Neural cell (in vitro differentiated cells): ENCODE measurements at places on chromosomes 2 and 18. TPM values are rescaled to one million over a fixed set of nuclear protein-coding genes. Genes with fewer than 3 reads are reported as not detected.

SLC38A11 gene
- polyA plus RNA-seq, result not detected in 2 replicates

CRACDL gene
- 0.85 and 1.6 TPM in 2 replicates for polyA plus RNA-seq

LPIN1 gene
- polyA plus RNA-seq, result 44.3 and 47.5 TPM in 2 replicates

ATOH8 gene
- 0.92 and 1.6 TPM in 2 replicates for polyA plus RNA-seq

FBLN7 gene
- polyA plus RNA-seq, result 0.50 TPM in 1 of 2 replicates, not detected in the other

SP110 gene
- not detected in 2 replicates for polyA plus RNA-seq

C2orf78 gene
- polyA plus RNA-seq, result not detected in 2 replicates

LYG2 gene
- not detected in 2 replicates for polyA plus RNA-seq

ACTG2 gene
- polyA plus RNA-seq, result 0.67 and 1.6 TPM in 2 replicates

CRYGD gene
- polyA plus RNA-seq, result not detected in 2 replicates

FAM161A gene
- polyA plus RNA-seq, result 12.0 and 17.5 TPM in 2 replicates

PSMA8 gene
- polyA plus RNA-seq, result not detected in 2 replicates

PLCD4 gene
- 4.9 and 9.3 TPM in 2 replicates for polyA plus RNA-seq

CD302 gene
- polyA plus RNA-seq, result not detected in 2 replicates

C2orf66 gene
- polyA plus RNA-seq, result 1.4 and 2.4 TPM in 2 replicates

RESP18 gene
- polyA plus RNA-seq, result not detected in 2 replicates

ADCYAP1 gene
- 0.98 and 1.2 TPM in 2 replicates for polyA plus RNA-seq

CYP27C1 gene
- 0.84 and 2.3 TPM in 2 replicates for polyA plus RNA-seq

PROM2 gene
- polyA plus RNA-seq, result 2.2 and 2.3 TPM in 2 replicates

EXOC6B gene
- 22.6 and 23.4 TPM in 2 replicates for polyA plus RNA-seq

ZSWIM2 gene
- polyA plus RNA-seq, result 0.86 TPM in 1 of 2 replicates, not detected in the other

AGPS gene
- polyA plus RNA-seq, result 29.9 and 31.0 TPM in 2 replicates

FAM124B gene
- polyA plus RNA-seq, result not detected in 2 replicates

GALR1 gene
- polyA plus RNA-seq, result 0.11 and 0.14 TPM in 2 replicates

ALMS1 gene
- 12.2 and 20.5 TPM in 2 replicates for polyA plus RNA-seq

ATL2 gene
- polyA plus RNA-seq, result 66.8 and 67.4 TPM in 2 replicates

PRR30 gene
- polyA plus RNA-seq, result not detected in 2 replicates

CAPN14 gene
- polyA plus RNA-seq, result 2.1 and 3.0 TPM in 2 replicates

TFPI gene
- polyA plus RNA-seq, result 0.51 TPM in 1 of 2 replicates, not detected in the other

ACADL gene
- polyA plus RNA-seq, result 0.14 TPM in 1 of 2 replicates, not detected in the other

NMUR1 gene
- not detected in 2 replicates for polyA plus RNA-seq

ATP5MC3 gene
- 261 and 303 TPM in 2 replicates for polyA plus RNA-seq

PNO1 gene
- polyA plus RNA-seq, result 10.9 and 12.1 TPM in 2 replicates

KLHL29 gene
- polyA plus RNA-seq, result 42.4 and 48.4 TPM in 2 replicates

VAMP5 gene
- polyA plus RNA-seq, result not detected in 2 replicates

ZNF804A gene
- 2.7 and 2.9 TPM in 2 replicates for polyA plus RNA-seq

STK25 gene
- 580 and 628 TPM in 2 replicates for polyA plus RNA-seq

TNFAIP6 gene
- polyA plus RNA-seq, result not detected in 2 replicates

NOSTRIN gene
- not detected in 2 replicates for polyA plus RNA-seq

REG1B gene
- polyA plus RNA-seq, result not detected in 2 replicates

PDCD1 gene
- not detected in 2 replicates for polyA plus RNA-seq

CLEC4F gene
- polyA plus RNA-seq, result not detected in 2 replicates

GLS gene
- polyA plus RNA-seq, result 83.2 and 90.2 TPM in 2 replicates

CRYBA2 gene
- not detected in 2 replicates for polyA plus RNA-seq

FECH gene
- 12.5 and 17.1 TPM in 2 replicates for polyA plus RNA-seq

RGPD3 gene
- polyA plus RNA-seq, result 0.74 and 1.1 TPM in 2 replicates

DNAH7 gene
- 0.67 and 1.1 TPM in 2 replicates for polyA plus RNA-seq

EVA1A gene
- not detected in 2 replicates for polyA plus RNA-seq

EFR3B gene
- polyA plus RNA-seq, result 29.3 and 30.6 TPM in 2 replicates
